ENCODE measurements at places on chromosomes 4 and X.
A peak's percentile ranks its signal among the peaks of the same experiment; 100 is the strongest.

GRCh38 chr4:153439831-153440230, 26.3 kb upstream of the TMEM131L start:
- no peak for DNase-seq

- no peak for DNase-seq
These were observed 723.6 kb downstream of the TRAM1L1 start for GRCh38 chr4:116361790-116362189.

- peak; percentile 63 for DNase-seq
These were observed 81.5 kb upstream of the EGFL6 start for GRCh38 chrX:13487731-13488505.

- peak; percentile 10 for DNase-seq
These were observed 112.3 kb downstream of the NYX start for GRCh38 chrX:41559235-41560052.

DNA sequence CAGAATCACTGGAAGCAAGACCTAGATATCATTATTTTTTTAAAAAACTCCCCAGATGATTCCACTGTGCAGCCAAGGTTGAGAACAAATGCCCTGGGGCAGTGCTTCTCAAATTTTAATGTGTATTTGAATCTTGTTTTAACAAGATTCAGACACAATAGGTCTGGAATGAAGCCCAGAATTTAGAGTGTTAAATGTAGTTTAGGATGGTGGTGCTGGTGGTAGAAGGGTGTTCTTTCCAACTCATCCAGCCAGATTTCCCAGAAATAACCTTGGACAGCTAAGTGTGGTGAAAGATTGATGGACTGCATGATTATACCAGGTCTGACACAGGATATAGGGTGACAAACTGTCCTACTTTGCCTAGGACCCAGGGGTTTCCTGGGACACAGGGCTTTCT, 120.1 kb upstream of the MED14 start:
- DNase-seq, result no peak

GRCh38 chr4:77154761-77155499, 2.1 kb upstream of the CCNG2 start:
- no peak for DNase-seq

DNA sequence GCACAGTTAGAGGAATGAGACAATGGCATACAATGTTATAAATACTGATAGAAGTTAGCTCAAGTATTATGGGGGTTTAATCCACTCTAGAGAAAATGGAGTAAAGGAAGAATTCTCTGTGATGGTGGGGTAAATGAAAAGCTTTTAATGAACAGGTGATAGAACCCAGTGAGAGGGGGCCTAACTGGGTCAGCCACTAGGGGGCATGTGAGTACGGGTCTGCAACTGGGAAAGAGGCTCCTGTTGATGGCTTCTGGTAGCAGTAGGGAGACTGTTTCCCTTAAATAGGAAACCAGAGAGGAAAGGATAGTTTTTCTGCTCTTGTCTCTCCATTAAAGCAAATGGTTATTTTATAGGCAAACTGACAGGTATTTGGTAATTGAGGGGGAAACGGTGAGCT, 132.8 kb upstream of the GPR101 start:
- DNase-seq, result no peak

DNA sequence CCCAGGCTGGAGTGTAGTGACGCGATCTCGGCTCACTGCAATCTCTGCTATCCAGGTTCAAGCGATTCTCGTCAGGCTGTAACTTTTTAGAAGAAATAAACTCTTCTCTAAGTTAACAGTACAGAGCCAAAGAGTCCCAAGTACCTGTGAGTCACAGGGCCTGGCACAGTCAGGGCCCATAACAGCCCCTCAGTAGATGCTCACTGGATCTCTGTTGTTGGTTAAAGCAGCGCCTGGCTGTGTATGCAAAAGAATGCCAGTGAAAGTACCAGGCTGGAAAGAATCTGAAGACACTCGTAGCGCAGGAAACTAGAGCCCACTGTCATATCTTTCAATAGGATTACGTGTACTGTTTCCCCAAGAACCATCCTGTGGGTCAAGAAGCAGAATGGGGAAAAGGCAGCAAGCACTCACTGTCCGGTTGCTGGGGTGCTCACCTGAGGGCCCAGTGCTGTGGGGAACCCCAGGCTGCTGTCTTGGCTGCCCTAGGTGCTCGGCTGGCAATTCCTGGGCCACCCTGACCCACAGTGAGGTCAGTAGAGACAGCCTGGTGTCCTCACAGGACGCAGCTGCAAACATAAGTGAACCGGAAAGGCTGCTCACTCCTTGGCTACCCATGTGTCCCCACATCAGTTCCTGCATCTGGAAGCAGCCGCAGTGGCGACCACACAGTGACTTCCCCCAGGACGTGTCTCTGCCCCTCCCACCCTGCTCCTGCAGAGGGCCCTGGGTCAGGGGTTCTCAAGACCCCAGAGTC, 3.1 kb upstream of the SLBP start:
- DNase-seq, result no peak

DNA sequence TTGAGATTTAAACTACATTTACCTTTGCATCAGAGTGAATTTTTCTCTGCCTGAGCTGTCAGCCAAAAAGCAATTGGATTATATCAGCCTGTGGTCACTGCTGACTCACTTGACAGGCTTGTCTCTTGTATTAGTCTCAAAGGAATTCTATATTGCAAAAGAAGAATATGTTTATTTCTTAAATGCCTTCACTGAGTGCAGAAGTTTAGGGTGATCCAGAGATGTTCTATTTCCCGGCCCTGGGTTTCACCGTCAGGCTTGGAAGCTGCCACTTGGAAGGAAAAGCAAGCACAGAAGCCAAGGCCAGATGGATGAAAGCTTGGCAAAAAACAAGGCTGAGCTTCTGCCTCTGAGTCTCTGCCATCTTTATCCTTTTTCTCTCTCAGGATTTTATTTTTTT, 80.9 kb downstream of the FAM114A1 start:
- no peak for DNase-seq

DNA sequence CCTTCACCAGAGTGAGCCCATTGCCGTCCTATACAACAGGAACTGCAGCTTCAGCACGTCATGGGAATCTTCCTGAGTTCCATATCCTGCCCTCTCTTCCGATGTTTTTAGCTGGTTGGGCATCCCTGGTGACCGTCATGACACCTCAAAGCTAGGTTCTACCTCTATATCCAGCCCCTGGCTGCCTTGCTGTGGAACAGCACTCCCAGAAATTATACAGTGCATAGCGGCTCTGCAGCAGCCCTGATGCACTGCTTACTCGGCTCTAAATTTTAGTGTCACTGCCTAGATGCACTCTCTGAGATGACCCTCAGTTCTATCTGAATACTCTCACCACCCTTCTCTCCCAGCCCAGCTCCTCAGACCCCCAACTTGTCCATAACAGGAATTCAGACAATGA, 44.3 kb downstream of the ARHGEF38 start:
- no peak for DNase-seq

DNA sequence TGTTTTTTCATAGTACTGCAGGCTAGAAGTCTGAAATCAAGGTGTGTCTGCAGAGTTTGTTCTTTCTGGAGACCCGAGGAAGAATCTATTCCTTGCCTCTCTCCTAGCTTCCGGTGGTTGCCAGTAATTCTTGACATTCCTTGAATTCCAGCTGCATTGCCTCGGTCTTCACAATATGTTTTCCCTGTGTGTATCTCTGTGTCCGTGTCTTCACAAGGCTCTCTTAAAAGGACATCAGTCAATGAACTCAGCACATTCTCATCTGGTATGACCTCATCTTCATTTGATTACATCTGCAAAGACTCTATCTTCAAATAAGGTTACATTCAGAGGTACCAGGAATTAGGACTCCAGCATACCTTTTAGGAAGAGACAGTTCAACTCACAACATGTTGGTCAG, 163.4 kb downstream of the BANK1 start:
- DNase-seq, result no peak

DNA sequence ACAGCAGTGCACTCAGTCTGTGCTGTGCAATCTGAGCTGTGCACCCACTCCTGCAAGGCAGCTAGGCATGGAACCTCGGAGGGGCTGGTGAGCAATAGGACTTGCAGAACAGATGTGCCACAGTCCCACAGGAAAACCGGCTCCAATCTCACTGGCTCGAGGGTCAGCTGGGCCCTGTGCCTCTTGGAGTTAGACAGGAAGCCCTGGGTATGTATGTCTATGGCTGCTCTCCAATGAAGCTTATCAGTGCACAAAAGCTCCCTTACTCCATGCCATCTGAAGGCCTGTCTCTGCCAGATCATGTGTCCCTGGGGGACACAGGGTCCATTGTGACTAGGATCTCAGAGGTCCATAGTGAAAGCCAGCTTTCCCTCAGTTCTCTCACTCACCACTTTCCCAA, 335.8 kb downstream of the SH3BGRL start:
- DNase-seq, result no peak

DNA sequence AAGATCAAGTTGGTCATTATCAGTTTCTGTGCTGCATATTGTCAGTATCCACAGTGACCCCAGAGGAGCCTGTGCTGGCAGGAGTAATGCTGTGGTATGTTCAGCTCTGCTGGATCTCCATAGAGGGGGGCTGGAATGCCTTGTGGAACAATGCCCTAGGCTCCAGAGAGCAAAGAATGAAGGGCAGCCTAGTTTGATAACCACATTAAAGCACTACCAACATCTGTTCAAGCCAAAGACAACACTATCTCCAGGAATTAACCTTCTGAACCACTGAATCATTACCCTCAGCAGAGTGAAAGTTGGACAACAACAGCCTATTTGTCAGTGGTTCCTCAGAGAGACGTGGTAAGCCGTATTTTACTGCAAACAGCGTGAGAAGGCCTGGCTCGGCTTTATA, 192.3 kb upstream of the CXorf66 start:
- DNase-seq, result no peak

GRCh38 chr4:135319685-135320084, 1118.1 kb upstream of the PABPC4L start:
- DNase-seq, result no peak

DNA sequence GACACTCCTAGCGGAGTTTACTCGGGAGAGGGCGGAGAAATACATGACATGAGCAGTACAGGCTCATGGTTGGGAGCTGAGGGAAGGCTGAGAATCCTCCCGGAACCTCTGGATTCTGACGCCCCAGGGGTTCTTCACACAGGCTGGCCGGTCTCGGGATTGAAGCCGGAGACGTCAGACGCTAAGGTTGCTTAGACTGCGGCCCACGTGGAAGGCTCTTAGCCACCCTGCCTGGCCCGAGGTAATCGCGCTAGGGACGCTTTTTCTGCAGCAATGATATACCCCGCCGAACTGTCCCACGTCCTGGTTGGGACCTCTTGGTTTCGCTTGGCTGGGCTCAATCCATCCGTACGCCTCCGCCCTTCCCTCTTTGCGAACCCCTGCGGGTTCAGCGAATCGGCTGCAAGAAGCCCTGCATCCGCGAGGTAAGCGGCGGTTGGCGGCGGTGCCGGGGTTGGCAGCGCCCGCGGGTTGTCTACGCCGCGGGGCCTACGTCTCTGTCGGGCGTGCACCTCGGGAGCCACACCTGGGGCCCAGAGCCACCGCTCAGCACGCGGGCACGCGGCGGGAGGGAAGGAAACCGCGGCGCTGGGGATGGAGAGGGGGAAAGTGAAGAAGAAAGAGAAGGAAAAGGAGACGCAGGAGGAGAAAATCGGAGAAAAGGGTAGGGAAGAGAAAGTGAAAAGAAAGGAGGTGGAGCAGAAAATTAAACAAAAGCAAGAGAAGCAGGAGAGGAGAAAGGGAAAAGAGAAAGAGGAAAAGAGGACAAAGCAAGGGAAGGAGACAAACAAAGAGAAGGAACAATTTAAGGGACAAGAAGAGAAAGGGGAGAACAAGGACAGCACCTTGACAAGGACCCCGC, at the start of gene ARL9:
Gene ARL9, plus strand, starts transcription at position 523 of the 862 bp plus-strand sequence. Its CDS starts 72 bp downstream, at position 595.
- peak; percentile 82 for DNase-seq

DNA sequence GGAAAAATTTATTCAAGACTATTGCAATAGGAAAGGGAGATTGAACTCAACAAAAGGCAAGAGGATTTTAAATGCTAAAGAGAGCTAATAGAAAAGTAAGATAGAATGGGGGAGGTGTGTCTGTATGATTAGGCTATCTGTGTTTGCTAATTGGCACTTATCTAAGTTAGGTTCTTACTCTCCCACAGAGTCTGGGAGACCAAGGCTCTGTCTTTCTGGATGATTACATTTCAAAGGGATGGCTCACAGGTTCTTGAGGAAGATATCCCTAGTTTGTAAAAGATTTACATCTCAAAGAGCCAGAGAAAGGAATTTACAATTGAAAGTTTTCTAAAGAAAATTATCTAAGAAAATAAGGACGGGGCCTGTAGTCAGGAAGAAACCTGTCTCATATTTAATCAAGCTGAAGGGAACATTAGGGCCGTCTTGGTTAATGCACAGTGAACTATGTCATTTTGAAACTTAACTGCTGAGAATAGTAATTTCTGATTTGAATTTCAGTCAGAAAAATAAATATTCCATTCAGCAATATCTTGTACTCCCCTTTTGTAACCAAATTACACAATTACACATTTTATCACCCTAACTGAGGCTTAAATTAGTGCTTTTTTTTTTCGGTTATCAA, 75.8 kb downstream of the MAGEB10 start:
- no peak for DNase-seq

- DNase-seq, result peak; percentile 32
These were observed 33.8 kb upstream of the FGFR3 start for GRCh38 chr4:1759170-1759817.

- DNase-seq, result no peak
These were observed 41.2 kb downstream of the RASL11B start for GRCh38 chr4:52903273-52903672.

- no peak for DNase-seq
These were observed 3.1 kb downstream of the SCML1 start for GRCh38 chrX:17740137-17741122.

GRCh38 chr4:82050796-82051195, 323.0 kb downstream of the HNRNPD start:
- DNase-seq, result no peak

DNA sequence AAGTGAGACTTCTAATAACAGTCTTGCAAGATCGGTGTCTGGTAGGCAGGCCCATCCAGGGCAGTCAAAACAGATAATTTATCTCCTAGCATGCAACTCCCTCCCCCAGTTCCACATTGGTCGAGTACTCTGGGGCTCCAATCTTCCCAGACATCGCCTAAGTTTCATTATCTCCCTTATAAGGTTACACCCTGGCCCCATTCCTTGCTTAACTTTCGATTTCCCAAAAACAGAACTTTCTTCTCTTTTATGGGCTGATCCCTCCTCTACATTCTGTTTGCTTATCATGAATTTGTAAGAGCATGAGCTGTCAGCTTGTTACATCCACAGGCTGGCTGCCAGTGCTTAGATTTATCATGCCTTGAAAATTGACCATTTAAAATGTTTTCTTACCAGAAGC, 471.3 kb downstream of the TECRL start:
- peak; percentile 8 for DNase-seq

- DNase-seq, result no peak
These were observed 48.2 kb downstream of the GUCY1B1 start for GRCh38 chr4:155807021-155807420.

GRCh38 chr4:25578432-25578831, 77.2 kb upstream of the SLC34A2 start:
- DNase-seq, result no peak

- DNase-seq, result peak; percentile 19
These were observed at the start of gene KCND1 for GRCh38 chrX:48971249-48972219. KCND1 (minus strand) TSS chrX:48971844; CDS start chrX:48970271, 1,573 bp downstream.
